ENCODE measurements at places on chromosomes 1 and 21.

- peak; percentile 73 for DNase-seq
These were observed 6.6 kb upstream of the PEX19 start for GRCh38 chr1:160291248-160292220.

GRCh38 chr1:221435504-221435904 is 306.4 kb downstream of the DUSP10 start:
- DNase-seq: peak; percentile 47

- DNase-seq: no peak
These were observed 30.8 kb downstream of the RNF19B start for GRCh38 chr1:32933742-32934322.

DNA sequence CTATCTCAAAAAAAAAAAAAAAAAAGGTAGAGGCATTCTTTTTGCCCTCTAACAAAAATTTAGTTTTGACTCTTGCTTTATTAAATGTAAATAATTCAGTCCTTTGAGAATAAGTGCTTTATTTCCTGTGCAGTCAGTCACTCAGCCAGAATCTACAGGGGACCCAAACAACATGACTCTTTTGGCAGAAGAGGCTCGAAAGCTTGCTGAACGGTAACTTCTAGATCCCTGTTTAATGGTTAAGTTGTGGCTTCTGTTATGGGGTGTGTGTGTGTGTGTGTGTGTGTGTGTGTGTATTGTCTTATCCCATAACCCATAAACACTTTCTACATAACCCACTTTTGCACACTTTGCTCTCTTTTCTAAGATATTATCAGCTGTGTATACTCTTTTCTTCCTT is 54.9 kb upstream of the LAMC2 start:
- no peak for DNase-seq

DNA sequence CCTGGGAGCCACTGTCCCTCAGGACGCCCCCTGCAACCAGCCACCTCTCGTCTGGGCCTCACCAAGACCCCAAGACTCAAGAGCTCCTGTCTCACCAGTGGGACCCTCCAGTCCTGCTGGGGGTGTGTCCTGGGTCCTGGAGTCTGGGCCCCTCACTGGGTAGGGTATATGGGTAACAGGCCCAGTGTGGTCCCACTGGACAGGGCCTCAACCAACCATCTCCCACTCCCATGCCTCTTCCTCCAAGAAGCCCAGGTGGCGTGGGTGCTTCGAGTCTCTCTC is 725 bp upstream of the VWA1 start:
- no peak for DNase-seq

DNA sequence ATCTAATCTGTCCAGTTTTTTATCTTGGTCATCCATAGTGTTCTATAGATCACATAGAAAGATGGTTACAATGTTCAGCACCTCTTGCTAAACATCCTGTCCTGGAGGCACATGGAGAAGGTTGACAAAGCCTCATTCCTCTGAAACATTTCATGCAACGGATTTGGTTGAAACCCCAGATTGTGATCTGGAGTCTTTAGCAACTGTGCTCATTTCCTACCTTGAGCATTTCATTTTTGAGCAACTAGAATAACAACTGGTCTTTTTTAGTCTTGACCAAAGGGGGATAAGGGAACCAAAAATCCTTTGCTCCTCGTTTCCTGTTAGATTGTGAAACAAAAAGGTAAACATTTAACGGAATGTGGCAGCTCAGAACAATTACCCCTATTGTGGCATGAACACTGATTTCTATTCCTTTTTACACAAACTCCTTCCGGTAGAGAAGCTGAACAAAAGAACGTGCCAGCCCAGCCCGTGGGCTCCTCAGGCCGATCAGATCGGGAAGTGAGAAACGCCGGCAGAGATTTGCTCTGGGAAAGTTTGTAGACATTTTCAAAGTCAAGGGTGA is 94.7 kb upstream of the ERRFI1 start:
- no peak for DNase-seq

DNA sequence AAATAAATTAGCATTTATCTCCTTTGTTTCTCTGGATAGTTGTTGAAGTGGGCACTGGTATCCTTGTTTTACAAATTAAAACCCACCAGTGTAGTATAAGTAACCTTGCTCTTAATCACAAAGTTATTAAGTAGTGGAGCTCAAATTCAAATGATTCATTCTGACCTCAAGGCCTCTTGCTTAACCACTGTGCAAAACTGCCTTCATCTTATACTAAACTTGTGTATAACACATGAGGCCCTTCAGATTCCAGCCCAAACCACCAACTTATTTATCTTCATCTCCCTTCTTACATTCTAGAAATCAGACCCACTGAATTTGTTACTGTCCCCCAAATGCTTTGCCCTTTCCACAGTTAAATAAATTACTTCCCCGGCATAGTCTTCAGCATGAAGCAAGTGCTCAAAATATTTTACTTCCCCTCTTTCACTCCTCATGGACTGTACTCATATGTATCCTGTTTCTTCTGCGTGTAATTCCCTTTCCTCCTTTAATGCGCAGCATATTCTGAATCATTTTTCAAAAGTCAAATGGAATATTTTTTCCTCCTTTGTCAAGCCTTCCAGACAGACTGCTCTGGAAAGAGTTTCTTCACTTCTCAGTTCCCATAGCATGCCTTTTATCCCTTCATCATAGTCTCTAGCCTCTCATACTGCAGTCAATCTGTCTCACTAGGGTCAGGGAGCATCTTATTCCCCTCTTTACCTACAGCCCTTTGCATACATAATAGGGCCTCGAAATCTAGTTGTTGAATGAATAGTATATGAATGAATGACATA is 19.0 kb upstream of the DNASE2B start:
- no peak for DNase-seq

DNA sequence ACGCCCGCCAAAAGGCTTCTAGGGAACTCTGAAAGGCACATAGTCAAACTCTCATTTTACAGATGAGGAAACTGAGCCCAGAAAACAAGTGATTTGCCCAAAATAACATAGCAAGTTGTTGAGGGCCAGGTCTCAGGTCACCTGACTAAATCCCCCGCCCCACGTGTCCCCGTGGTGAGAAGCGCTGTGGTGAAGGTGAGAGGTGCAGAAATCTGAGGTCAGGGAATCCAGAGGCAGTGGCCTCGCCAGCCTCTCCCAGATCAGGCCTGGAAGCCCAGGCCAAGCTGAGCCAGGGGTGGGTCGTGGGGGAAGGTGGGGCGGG is 5.1 kb downstream of the HDGF start:
- DNase-seq: no peak

- DNase-seq: no peak
These were observed 51.9 kb upstream of the LPGAT1 start for GRCh38 chr1:211882381-211883004.

DNA sequence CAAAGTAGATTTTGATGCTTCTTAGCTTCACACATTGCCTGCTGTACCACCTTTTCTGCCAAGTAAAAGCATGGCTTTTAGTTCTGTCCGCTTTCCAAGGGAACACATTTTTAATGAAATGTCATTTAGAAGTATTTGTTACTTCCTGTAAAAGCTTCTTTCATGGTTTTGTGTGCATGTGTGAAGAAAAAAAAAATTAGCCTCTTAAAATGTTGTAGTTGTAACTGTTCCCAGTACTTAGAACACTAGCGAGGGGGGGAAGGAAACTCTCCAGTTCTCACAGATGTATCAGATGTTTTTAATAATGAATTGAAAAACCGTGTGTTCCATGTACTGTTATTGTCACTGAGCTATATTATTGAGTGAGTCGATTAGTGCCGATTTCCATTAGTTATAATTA is 568.3 kb upstream of the ADGRL2 start:
- no peak for DNase-seq

GRCh38 chr21:46168238-46168637 is 12.9 kb upstream of the FTCD start:
- no peak for DNase-seq

DNA sequence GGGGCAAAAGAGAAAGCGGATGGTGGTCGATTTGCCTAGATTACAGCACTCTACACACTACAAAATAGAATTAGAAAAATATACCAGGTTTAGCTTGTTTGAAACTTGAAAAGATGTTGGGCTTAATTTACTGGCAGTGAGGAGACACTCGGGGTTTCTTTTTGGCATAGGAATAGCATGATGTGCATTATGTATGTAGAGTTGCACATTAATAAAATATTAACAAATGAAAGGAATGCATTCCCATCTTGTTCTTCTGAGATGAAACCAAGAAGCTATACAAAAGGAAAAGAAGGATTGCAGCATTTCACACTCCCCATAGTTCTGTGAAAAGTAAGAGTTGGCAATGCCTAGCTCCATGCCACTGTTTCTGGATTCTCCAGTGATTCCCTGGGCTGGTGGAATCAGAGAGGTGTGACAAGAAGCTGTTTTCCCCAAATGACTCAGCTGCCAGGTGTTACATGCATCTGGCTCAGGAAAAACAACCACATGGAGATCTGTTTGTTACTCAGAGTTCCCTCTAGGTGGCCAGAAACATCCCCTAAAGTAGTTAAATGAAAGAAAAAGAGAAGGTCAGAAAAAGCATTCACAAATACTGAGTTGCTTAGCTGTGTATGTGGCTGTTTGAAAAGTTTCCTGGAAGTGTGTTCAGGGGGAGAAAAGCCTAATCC is 115.6 kb downstream of the UCK2 start:
- no peak for DNase-seq

DNA sequence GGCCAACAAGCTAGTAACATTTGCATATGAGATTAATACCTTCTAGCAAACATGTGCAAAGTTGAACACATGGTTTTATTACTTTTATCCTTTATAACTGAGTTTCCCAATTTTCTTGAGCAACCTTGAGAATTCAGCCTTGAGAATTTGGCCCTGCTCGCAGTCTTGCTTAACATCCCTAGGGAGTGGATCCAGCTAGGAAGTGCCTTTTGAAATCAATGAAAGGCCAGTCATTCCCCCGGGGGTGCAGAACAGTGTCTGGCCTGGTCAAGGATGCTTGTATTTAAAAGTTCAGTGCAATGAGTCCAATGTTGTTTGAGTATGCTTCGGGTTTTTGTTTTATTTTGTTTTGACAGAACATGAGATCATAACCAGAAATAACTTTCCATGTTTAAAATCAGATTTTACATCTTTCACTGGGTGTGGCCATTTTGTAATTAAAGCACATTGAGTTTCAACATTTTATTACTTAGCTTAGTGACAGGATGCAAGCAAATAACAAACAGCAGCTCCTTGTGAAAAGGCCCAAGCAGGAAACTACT is 16.7 kb downstream of the PALMD start:
- DNase-seq: no peak

GRCh38 chr1:245871915-245872314 is 635.2 kb downstream of the SMYD3 start:
- DNase-seq: no peak

DNA sequence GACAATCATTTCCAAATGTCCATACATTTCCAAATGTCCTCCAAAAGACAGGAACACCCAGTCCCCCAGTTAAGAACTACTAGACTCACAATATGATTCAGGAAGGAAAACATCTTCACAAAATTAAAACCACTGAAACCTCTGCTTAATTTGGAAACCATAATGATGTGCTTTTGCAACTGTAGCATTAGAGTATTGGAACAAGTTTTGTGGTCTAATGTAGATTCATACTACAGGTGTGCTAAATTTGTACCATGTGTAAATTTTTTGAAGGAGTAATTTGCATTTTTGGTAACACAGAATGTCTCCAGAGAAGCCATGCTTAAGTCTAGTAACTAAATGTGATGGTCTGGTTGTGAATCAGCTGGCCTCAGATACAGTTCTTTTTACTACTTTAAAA is 129.6 kb downstream of the DPYD start:
- DNase-seq: peak; percentile 4

GRCh38 chr1:88640060-88640459 is 44.0 kb upstream of the PKN2 start:
- no peak for DNase-seq

DNA sequence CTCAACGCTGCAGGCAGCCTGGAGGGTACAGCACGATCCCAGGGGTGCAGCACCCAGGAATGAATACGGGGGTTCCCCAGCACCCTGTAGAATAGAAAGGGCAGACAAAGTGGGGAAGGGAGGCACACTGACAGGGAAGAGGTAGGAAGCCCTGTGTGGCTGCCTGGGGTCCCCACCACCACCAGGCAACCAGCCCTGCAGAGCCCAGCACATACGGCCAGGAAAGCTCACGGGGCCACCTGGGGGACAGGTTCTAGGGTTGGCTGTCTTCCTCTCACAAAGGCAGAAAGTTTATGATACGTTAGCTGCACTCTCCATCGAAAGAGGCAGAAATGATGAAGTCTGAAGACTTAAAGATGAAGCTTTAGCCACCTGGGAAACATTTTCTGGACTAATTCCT is 52.5 kb downstream of the ARHGEF16 start:
- no peak for DNase-seq

DNA sequence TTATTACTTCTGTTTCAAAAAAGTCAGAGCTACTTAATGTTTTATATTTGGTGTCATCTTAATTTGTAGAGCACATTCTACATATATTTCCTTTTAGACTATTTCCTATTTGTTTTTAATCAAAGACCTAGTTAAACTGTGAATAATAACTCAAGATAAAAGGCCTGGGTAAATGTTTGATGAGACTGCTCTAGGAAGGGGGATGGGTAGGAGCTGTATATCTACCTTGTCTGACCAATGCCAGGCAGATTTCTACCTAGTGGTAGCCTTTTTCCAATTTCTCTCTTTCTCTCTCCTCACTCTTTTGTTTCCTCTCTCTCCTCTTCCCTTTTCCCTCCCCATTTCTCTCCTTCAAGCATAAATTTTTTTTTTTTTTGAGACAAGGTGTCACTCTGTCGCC is 31.9 kb upstream of the IVNS1ABP start:
- no peak for DNase-seq

DNA sequence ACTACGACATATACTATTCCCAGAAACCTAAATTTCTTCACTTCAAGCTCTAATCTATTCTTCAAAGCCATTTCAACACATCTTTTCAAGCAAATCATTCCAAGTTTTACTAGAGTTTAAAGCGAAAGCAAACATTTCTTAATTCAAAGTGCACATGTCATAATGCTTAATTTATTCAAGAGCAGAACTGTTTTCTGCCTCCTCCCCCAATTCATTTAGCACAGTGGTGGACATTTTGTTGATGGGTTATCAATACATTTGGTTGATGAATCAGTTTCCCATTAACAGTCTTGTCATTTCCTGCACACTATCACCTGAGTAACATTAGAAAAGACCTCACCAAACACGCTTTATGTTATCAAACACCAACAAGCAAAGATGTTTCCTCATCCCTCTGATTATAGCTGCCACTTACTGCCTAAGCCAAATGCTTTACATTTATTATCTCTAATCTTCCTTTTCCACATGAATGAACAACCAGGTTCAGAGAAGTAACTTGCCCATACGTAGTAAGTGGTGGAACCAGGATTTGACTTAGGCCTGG is 2.0 kb downstream of the SRSF4 start:
- DNase-seq: no peak

Data from CD4-positive, alpha-beta T cell treated with Interferon alpha-2 for 1 hour (primary cell).